CD4-positive, alpha-beta T cell treated with Interleukin-2 at 100 ng/mL for 4 hours (primary cell): ENCODE measurements at places on chromosomes 1 and 21.

DNA sequence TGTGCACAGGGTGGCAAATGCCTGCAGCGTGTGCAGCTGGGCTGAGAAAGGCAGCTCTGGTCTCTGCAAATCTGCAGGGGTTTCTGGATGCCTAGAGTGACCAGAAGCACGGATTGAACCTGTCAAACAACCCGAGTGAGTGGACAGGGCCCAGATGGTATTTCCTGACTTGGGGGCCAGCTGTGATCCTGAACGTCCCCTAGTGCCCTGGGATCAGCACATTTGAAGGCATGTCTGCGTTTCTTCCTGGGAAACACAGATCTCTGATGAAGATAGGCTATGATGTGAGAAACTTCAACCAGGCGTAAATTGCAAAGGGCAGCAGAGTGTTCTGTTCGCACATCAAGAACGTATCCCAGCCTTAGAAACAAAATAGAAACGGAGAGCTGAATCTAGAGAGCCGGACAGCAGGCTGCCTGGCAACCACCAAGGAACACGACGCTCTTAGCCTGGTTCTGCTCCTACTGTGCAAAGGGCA, 163.1 kb downstream of the KCNJ6 start:
- DNase-seq, result no peak

GRCh38 chr1:30452170-30452569, 271.2 kb downstream of the MATN1 start:
- no peak for DNase-seq

- no peak for DNase-seq
Observed at GRCh38 chr21:35969281-35969680, 91.0 kb downstream of the SETD4 start.

DNA sequence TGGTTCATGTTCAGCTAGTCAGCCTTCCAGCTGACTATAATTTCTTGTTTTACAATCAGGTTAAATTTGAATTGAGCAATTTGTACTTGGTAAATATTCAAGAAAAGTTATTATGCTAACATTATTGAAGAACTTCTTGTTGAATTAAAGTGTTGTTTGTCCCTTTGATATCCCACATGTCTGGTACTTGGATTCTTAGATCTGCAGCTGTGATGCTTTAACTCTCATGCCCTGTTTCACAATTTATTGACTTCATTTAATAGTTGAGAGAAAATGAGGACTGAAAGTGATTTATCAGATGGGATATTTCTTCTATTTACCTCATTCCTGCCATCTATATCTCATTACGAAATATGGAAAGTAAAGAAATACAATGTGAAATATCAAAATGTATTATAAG, 92.8 kb downstream of the FASLG start:
- no peak for DNase-seq

- no peak for DNase-seq
Observed at GRCh38 chr1:22001409-22001808, at the start of gene CELA3A. Gene CELA3A (plus strand): TSS chr1:22001657. CDS start chr1:22001675, 18 bp downstream.

DNA sequence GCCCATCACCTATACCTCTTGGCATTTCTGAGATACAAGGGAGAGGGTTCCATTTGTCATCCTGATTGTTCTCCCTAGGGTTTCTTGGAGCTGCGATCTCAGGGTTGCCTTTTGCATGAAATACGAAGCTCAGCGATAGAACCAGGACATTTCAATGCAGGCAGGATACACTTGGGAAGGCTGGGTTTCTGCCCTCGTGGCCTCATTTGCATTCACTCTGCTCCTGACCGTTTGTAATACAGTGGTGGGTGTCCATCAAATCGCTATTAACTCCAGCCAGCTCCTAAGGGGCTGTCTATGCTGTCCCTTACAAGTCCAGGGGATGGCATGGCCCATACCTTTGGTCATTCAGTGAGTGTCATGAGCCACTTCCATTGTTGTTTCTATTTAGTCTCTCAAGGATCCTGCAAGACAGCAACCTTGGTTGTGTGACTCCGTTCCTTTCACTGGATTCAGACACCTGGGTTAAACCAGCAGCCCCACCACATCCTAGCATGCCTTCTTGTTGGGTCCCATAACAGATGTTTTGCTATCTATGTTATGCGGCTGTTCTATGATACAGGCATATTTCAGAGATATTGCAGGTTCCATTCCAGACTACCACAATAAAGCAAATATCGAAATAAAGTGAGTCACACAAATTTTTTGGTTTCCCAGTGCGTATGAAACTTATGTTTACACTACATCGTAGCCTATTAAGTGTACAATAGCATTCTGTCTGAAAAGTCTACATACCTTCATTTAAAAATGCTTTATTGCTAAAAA, 18.3 kb downstream of the KAZN start:
- DNase-seq, result no peak

DNA sequence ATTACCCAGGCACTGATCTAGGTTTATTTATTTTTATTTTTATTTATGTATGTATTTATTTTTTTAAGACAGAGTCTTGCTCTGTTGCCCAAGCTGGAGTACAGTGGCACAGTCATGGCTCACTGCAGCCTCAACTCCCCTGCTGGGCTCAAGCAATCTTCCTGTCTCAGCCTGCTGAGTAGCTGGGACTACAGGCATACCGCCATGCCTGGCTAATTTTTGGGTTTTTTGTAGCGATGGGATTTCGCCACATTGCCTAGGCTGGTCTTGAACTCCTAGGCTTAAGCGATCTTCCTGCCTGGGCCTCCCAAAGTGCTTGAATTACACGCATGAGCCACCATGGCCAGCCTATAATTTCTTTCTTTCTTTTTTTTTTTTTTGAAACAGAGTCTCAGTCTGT, 9.4 kb downstream of the PHACTR4 start:
- DNase-seq, result no peak

- no peak for DNase-seq
Observed at GRCh38 chr1:220219865-220220698, 52.2 kb downstream of the RAB3GAP2 start.

DNA sequence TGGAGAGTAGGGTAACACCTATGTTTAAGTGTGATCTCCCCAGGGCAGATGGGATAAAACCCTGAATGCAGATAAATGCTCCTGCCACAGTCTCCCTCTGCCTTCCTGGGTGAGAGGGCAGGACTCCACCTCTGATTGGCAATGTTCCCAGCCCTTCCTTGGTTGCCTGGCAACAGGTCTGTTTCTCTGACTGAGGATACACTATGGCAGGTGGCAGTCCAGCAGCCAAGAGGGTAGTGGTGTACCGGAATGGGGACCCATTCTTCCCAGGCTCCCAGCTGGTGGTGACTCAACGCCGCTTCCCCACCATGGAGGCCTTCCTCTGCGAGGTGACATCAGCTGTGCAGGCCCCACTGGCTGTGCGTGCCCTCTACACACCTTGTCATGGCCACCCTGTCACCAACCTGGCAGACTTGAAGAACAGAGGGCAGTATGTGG, at the start of gene DCDC2B:
Gene DCDC2B, plus strand, starts transcription at position 199 of the 438 bp plus-strand sequence. Its CDS starts 5 bp downstream, at position 204.
- peak; percentile 29 for DNase-seq

GRCh38 chr1:23657659-23658275, 33.8 kb upstream of the RPL11 start:
- peak; percentile 12 for DNase-seq

GRCh38 chr1:62144238-62144831, 50.3 kb upstream of the L1TD1 start:
- DNase-seq, result peak; percentile 32

- DNase-seq, result no peak
Observed at GRCh38 chr1:244113532-244114320, 62.6 kb downstream of the ZBTB18 start.

DNA sequence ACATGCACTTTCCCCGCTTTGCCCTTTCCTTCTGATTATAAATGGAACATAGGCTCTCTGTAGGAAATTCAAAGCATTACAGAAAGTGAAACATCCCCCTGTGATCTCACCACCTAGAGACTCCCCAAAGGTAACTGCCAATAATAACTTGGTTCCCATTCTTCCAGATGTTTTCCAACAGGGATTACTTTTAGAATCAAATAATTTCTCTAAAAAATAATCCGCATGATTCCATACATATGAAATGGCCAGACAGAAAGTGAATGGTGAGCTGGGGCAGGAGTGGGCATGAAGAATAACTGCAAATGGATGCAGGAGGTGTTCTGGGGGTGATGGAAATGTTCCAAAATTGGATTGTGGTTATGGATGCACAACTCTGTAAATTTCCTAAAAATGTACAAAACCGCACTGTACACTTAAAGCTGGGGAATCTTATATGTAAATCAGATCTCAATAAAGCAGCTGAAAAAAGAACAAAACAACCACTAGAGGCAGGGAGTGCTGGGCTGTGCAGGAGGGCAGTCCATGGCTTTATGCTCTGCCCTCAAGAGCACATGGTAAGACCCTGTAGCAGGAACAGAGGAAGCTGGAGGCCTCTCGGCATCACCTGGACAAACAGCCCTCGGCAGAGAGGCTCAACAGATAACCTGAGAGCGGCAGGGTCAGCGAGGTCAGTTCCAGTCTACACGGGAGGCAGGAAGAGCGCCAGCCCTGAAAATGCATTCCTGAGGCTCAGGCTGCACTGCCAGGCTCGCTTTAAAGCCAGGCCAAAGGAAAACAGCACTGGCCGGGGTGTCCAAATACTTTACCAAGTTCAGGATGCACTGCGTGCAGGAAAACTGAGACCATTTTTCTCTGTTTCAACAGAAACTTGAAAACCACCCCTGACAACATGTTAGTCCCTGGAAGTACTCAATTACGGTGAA, 39.7 kb downstream of the CAPZB start:
- no peak for DNase-seq

GRCh38 chr1:88169939-88170338, 514.1 kb upstream of the PKN2 start:
- no peak for DNase-seq

DNA sequence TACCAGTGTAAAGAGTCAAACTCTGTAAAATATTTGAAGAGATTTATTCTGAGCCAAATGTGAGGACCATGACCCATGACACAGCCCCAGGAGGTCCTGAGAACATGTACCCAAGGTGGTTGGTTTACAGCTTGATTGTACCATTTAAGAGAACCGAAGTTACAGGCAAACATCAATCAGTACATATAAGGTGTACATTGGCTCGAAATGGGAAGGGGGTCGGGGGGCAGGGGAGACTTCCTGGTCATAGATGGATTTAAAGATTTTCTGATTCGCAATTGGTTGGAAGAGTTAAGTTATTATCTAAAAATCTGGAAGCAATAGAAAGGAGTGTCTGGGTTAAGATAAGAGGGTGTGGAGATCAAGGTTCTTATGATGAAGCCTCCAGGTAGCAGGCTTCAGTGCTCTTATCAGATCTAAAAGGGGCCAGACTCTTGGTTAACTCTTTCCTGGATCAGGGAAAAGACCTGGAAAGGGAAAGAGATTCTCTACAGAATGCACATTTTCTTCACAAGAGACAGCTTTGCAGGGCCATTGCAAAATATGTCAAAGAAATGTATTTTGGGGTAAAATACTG, 47.5 kb upstream of the NTPCR start:
- DNase-seq, result no peak

GRCh38 chr1:66278260-66279021, 255.5 kb upstream of the SGIP1 start:
- DNase-seq, result peak; percentile 14

DNA sequence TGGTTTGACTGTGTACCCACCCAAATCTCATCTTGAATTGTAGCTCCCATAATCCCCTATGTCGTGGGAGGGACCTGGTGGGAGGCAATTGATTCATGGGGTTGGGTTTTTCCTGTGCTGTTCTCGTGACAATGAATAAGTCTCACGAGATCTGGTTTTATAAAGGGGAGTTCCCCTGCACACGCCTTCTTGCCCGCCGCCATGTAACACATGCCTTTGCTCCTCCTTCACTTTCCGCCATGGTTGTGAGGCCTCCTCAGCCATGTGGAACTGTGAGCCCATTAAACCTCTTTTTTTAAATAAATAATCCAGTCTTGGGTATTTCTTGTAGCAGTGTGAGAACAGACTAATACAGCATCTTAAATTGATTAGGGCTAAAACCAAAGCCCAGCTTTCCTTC, 22.6 kb upstream of the RERE start:
- no peak for DNase-seq
